ENCODE measurements at places on chromosomes 13 and 19. TPM values are rescaled to one million over a fixed set of nuclear protein-coding genes. Genes with fewer than 3 reads are reported as not detected.

Gene DYRK1B
- total RNA-seq = 23.5 TPM

Gene HSPB6
- total RNA-seq = 46.7 TPM

Gene PGLYRP1
- 0.27 TPM for total RNA-seq

Gene NCAN
- total RNA-seq = 0.22 TPM

Gene CYP2A7
- total RNA-seq = not detected

Gene USP12
- 17.6 TPM for total RNA-seq

Gene TEX29
- total RNA-seq = 0.22 TPM

GRCh38 chr13:82905071-82905470 is 977.2 kb downstream of the SLITRK1 start:
- DNase-seq = no peak

DNA sequence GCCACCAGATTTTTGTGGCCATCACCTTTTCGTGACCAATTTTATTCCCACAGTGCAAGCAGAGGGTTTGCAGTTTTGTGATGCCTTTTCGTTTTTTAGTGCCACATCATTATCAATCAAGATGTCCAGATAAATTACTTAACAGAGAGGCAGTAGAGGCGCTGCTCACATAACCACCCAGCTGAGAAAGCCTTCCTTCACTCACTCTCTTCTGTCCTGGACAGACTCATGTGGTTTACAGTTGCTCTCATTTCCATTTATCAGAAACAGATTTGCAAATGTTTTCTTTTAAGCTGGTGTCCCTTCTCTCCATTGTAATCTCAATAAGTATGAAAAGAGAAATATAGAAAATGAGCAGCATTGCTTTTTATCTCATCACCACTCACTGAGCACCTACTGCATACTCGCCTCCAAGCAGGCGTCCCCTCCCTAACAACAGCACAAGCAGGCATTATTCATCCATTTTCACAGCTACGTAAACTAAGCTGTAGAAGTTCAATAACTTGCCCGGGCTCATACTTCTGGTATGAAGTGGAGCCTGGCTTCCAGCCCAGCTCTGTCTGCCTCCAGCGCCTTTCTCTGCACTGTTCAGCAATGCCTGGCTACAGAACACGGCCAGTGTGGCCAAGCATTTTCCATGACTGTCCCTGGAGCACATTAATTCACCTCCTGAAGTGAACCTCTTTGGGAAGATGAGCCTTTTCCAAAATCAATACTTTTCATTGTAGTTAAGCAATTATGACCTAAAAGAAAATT is 34.6 kb upstream of the KATNAL1 start:
- peak; percentile 97 for DNase-seq

DNA sequence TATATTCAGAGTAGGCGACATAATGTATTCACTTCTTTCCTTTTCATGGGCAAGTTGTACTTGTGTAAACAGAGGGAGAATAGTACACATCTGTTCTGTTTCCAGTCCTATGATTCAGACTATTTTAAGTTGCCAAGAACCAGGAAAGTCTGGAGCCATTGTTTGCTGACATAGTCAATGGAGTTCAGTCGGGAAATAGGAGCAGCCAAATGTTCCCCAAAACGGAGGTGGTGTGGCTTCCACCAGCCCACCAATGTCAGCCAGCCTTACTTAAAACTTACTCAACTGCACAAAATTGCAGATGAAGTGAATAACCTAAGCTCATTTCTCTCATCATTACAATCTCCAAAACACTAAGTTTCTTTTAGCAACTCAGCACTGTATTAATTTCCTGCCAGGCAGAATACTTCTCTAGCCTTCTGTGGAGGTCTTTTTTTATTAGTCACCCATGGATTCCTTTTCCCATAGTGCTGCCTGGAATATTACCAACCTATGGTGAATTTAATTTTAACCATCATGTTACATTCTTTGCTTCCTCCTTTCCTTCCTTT is 22.3 kb upstream of the CSNK1A1L start:
- DNase-seq = peak; percentile 90

- DNase-seq = peak; percentile 4
Measured at GRCh38 chr19:44552324-44552723, 22.8 kb upstream of the CEACAM20 start.

- DNase-seq = no peak
Measured at GRCh38 chr19:47230921-47231214, at the start of gene BBC3. Gene BBC3 (minus strand): TSS chr19:47231199. CDS start chr19:47228431, 2,768 bp downstream.

DNA sequence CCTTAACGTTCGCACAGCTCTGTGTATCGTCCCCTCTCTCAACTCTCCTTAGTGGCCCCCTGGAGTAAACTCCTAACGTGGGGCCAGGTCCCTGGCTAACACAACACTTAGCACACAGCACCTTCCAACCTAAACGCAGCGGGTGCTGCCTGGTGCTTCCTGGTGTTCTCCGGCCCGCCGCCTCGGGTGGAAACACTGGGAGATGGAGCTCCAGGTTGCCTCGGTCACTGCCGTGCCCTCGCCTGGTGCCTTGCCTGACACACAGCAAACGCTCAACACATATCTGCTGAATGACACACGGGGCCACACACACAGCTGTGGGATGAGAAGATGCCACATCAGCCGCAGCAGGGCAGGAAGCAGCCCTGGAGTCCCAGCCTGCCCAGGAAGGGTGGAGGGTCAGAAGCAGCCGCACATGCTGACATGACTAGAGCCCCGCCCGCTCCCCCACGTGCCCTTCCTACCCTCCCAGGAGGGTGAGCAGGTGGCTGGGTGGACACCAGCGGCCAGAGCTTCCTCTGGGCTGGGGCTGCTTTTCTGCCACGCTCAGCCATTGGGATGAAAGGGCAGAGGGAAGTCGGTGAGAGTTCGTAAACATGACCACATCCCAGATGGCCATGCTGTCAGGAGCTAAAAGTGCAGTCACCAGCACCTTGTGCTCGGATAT is 6.6 kb downstream of the PEPD start:
- DNase-seq = peak; percentile 46

DNA sequence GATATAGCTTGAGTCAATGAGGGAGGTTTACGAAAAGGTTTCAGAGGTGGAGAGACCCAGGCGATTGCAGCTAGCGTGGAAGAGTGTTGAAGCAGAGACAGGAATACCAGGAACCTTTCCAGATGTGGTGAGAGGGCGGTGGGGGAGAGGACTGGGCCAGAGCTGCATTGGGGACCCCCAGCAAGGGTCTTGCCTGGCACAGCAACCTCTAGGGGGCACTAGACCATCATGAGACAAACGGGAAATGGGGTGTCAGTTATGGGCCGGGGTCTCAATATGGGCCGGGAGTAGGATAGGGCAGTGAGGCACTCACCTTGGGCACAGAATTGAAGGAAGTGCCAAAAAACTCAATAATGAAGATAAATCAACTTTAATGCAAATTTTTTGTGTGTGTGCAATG is 2.1 kb upstream of the LRP3 start:
- no peak for DNase-seq

DNA sequence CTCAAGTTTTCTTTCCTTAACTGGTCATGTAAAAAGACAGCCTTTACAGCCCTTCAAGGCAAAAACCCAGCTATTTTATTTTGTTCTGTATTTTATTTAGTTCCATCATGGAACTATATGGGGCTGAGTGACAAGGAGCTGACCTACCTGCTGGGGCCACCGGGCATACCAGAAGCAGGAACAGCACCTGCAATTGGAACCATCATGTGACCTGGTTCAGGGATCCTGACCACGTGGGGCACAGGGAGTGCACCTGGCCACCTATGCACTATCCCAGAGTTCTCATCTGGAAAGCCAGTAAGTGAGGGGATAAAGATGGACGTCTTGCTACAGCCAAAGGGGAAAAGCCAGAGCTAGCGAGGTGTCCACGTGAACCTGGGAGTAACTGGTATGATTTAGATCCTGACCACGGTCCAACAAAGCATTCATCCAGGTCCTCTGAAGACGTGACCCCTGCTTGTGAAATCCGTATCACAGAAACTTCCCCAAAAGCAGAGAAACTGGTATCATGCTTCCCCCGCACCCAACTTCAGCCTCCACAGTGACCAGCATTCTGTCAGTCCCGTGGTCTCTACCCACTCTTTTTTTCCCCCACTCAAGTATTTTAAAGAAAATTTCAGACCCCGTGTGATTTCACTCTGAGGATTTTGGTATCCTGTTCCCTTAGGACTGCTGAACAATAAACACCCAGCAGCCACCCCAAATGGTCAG is 40.5 kb upstream of the SLC15A1 start:
- no peak for DNase-seq
